ENCODE measurements at places on chromosomes 6 and 20.
A peak's percentile ranks its signal among the peaks of the same experiment; 100 is the strongest.

DNA sequence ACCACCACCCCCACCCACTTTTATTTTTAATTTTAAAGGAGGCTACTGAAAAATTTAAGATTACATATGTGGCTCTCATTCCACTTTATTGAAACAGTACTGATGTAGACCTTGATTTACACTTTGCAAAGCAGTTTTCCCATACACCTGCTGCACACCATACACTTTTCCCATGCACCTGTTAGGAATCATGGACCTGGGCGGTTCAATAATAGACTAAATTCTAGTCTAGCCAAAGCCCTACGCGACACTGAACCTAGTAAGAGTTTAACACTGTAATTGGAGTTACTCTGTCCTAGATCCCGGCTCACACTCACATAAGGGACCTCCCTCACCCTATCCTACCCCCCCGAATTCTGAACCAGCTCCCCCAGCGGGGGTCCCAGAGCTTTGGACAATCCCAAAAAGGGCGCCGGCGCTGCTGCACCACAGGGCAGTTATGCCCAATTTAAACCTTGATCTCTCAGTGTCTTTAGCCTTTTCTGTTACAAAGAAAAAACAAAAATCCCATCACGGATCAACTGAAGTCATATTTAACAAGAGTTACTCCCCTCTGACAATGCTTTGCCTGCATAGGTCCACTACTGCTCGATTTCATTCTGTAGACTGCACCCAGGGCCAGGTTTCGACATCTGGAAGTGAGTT is 2.4 kb upstream of the GCLC start:
- no peak for DNase-seq

DNA sequence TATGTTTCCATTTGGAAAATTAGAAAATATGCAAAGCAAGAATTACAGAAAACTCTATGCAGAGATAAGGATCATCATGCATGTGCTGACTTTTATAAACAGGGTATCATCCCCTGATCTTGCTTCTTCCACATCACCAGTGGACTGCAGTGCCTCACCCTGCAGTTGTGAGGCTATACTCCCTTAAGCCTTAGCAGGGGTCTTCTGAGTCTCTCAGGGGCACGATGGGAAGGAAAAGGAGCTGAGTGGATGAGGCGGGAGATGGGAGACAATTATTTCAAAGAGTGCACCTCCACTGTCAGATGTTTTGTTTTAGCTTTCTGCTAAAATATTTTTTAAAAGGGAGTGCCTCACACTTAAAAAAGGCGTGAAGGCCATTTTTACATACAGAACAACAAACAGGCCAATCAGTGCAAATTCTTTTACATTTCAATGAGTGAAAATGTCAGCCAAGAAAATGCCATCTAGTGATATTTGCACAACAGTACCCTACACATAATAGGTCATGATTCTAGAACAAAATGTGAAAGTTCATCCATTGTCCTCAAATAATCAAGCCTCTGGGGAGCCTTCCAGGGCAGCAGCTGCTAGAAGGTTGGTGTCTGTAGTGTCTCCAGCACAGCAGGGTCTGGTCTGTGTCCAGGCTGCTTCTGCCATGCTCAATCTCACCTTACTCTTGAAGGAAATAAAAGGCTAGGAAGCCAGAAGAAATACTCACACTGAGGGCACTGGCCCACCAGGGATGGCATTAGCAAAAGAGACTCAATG is 13.2 kb upstream of the SERPINB9 start:
- no peak for DNase-seq

GRCh38 chr6:36533321-36533720 is 14.0 kb downstream of the STK38 start:
- no peak for DNase-seq

DNA sequence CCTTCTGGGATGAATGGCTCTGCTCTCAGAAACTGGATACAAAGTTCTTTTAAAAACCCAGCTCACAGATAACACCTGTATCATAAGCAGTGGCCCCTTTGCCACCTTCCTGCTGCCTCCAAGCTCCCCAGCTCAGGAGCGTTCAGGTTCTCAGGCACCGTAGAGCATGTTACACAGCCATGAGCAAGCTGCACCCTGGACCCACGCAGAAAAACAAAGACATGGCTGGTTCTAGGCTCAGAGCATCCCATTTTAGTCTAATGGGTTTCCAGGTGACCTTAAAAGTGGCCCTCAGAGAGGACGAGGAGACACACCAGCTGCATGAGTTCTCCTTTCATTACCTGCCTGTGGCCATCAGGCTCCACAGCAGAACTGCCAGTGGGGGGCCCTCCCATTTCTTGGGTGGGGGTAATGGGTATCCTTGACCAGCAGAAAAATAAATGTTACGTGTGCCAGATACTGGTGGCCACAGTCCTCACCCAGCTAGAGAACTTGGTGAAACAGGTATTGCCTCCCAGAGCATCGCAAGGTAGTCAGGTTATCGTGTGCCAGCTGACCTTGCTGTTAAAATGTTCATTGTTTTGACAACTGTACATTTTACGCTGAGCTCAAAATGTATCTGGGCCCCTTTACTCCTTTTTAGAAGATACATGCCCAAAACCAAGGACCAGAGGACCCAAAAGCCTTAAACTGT is 7.5 kb downstream of the PSMA7 start:
- no peak for DNase-seq

DNA sequence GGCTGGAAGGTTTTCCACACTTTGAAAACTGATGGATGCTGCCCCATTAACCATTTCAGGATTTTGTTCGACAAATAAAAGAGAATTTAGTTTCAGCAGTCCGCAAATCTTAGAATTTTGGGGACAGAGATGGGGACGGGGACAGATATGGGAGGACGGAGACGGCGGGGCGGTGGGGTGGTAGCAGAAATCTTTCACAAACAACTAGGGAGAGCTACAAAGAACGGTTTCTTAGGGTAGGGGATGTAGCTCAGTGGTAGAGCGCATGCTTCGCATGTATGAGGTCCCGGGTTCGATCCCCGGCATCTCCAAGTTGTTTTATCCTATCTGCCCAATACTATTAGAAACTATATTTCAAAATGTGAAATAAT is 15.1 kb downstream of the HMGN4 start:
- DNase-seq: peak; percentile 65

DNA sequence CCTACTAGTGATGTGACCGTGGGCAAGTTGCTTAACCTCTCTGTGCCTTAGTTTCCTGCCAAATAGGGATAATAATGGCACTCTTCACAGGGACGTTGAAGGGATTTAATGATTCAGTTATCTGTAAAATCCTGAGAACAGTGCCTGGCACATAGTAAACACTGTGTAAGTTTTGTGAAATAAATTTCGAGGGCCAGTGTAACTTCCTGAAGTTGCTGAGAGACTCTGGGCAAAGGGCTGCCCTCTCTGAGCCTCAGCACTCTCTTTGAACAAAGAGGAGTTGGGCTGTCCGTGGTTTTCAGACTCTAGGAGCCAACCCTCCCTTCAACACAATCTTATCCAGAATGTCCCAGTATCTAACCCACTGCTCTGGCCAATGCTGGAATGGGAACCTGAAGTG is 2.5 kb upstream of the TEAD3 start:
- no peak for DNase-seq

DNA sequence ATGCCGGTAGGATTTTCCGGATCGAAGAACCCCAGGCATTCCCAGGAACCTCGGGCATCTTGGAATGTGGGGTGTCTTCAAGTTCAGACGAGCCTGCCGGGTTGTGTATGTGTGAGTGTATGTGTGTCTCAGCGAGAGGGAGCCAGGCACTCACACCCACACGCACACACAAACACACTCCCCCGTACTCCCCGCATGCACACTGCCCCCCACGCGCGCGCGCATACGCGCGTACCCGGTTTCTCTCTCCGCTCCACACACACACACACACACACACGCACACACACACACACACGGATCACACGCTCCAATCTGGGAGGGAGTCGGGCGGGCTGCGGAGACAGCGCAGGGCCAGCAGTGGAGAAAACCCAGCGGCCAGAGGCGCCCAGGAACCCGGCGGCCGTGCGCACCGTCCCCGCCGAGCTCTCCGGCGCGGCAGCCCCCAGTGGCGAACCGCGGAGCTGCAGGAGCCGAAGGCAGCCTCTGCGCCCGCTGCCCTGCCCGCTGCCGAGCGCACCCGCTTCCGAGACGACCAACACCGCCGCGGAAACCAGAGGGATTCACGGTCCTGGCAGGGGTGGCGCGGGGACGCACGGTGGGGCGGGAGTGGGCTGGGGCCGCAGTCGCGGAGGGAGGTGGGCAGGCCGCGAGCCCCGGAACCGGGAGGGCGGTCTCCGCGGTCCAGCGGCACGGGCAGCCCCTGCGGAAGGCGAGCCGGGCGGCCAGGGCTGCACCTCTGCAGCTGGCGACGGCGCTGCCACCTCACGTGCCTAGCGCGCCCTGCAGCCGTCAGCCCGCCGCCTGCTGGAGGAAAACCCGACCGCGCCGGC is at the start of gene LRFN2:
Gene LRFN2 (minus strand): TSS at position 125 of the 830 bp plus-strand sequence.
- peak; percentile 24 for DNase-seq

DNA sequence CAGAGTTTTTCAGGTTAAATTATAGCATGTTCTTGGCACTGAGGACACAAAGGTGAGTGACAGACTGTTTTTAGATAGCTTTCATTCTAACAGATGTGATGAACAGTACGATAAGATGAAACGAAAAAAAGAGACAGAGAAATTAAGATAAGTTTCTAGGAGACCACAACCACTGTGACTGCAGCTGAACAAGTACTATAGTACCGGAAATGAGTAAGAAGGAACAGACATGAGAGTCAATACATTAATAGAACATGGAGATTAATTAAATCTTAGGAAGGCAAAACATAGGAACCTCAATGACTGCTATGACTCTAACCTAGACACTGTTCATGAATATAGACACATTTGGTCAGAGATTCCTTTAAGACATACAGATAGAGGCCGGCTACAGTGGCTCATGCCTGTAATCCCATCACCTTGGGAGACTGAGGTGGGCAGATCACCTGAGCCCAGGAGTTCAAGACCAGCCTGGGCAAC is 40.2 kb downstream of the HBS1L start:
- no peak for DNase-seq

- no peak for DNase-seq
Observed at GRCh38 chr6:11778648-11779328, at the start of gene ADTRP. ADTRP (minus strand) TSS chr6:11778803; CDS start chr6:11778759, 44 bp downstream.

DNA sequence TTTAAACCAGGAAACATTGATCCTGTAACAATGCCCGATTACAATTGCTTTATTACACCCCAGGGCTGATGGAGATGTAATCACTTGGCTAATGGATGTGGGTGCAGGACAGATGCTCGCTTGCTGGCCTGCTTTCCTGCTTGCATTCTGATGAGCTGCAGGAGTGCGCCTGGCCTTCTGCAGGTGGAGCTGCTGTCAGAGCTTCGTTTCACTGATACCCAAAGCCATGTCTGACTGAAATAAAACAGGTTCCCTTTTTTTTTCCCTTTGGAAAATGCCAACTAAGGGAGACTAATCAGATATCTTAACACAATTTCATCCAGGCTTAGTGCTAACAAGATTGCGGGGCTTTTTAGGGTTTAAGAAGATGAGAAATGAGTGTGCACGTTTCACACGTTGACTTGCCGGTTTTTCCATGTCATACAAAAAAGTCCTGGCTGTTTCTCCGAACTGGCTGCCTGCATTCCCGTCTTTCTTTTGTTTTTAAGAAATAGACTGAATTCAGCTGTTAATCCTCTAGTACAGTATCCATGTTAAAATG is 60.7 kb downstream of the VAPB start:
- DNase-seq: no peak

GRCh38 chr20:5918856-5919625 is 31.3 kb downstream of the TRMT6 start:
- DNase-seq: no peak

DNA sequence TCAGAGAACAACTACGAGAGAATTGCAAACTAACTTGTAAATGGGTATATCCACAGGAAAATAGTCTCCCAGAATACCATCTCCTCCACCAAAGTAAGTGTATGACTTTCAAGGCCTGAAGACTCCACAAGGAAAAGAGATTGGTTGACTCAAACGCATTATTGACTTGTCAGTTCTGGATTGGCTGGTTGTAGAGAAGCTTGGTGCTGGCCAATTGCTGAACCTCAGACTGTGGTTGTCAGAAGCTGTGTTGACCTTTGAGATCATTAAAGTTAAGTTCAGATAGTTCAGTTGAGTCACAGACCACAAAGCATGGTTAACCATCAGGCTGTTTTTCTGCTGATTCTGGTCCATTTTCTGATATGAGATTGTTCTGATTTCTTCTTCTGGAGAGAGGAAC is 388.3 kb downstream of the BMP2 start:
- DNase-seq: no peak

GRCh38 chr6:33160728-33161344 is 31.4 kb downstream of the COL11A2 start:
- no peak for DNase-seq

DNA sequence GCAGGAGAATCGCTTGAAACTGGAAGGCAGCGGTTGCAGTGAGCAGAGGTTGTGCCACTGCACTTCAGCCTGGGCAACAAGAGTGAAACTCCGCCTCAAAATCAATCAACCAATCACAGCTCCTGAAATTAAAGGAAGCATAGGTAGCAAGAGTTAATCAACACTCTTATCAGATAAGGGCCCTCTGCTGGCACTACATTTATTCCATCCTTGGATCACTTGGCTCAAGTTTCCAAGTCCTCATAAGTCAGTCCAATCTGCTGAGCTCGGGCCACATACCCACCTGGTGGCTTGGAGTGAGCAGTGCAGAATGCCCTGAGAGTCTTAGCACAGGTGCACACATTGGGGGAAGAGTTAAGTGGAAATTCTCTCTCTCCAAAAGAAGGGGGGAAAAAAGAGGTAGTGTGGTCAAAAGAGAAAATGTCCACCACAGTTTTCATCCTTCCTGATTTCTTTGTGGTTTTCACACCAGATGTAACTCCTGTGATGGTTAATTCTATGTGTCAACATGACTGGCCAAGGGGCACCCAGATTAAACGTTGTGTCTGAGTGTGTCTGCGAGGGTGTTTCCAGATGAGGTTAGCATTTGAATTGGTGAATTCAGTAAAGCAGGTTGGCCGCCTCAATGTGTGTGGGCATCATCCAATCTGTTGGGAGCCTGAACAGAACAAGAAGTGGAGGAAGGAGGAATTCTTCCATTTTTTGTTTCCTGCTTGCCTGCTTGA is 14.2 kb upstream of the FAM8A1 start:
- no peak for DNase-seq

- no peak for DNase-seq
Observed at GRCh38 chr20:10793766-10794165, 120.0 kb upstream of the JAG1 start.

GRCh38 chr20:764255-764654 is 4.0 kb downstream of the SLC52A3 start:
- no peak for DNase-seq

DNA sequence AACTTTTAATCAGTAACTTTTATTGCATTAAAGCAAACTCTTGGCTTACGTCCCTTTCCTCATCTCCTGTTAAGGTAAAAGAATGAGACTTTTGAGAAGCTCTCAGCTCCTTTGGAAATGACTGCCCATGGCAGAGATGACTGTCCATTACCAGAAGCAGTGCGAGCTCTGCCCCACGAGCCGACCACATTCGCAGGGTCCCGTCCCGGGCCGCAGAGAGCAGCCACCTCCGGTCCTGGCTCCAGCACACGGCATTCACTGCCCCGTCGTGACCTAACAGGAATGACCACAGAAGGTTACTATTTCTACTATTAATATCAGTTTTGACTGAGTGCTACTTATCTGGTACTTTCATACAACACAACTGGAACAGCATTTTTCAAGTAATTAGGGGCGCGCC is 63.4 kb downstream of the WDR27 start:
- DNase-seq: no peak

- DNase-seq: no peak
Observed at GRCh38 chr20:18856873-18857272, 43.3 kb downstream of the SCP2D1 start.

GRCh38 chr20:44209686-44210405 is 725 bp downstream of the OSER1 start:
- no peak for DNase-seq

GRCh38 chr6:124791156-124791555 is 171.1 kb upstream of the RNF217 start:
- no peak for DNase-seq

Data from stimulated activated CD8-positive, alpha-beta memory T cell treated with anti-CD3 and anti-CD28 coated beads, Interleukin-4, amount 100 ng/mL, for 4 hours (primary cell).